ENCODE measurements at places on chromosomes 16 and 17.

GRCh38 chr16:79988089-79988488 lies 387.6 kb upstream of the MAF start:
- no peak for DNase-seq

DNA sequence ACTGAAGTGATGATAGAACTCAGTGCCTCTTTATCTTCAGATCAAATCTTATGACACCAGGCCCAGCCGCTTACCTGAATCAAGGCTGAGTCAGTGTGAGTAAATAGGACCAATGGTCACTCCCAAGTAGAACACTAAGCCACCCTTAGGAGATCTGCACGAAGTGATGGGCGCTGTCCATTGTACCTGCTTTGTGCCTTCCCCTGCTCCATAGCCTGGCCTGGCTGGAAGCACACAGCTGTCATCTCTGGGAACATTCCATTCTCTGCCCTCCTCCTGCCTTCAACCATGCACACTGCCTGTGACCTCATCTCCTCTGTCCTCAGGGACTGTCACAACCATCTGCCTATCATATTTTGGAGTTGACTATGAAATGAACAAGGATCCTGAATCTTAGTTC lies 279.5 kb upstream of the ASIC2 start:
- DNase-seq: no peak

GRCh38 chr17:40295488-40296436 lies 8.1 kb downstream of the CDC6 start:
- no peak for DNase-seq

DNA sequence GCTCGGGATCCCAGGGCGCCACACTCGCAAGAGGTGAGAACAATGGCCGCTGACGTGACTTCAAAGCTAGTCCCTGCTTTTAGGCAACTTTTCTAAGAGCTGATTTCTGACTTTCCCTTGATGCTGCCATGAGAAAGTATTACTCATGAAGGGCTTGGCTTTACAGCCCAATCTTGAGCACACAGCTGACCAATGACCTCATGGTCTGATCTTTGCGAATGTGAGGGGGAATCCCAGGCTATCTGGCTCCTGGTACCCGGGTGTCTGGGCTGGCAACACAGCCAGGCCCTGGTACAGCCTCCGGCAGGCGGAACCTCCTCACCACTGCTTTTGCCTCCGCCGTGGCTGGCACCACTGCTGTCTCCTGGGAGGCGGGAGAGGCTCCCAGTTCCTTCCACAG lies 17.5 kb downstream of the NDUFAF8 start:
- no peak for DNase-seq

DNA sequence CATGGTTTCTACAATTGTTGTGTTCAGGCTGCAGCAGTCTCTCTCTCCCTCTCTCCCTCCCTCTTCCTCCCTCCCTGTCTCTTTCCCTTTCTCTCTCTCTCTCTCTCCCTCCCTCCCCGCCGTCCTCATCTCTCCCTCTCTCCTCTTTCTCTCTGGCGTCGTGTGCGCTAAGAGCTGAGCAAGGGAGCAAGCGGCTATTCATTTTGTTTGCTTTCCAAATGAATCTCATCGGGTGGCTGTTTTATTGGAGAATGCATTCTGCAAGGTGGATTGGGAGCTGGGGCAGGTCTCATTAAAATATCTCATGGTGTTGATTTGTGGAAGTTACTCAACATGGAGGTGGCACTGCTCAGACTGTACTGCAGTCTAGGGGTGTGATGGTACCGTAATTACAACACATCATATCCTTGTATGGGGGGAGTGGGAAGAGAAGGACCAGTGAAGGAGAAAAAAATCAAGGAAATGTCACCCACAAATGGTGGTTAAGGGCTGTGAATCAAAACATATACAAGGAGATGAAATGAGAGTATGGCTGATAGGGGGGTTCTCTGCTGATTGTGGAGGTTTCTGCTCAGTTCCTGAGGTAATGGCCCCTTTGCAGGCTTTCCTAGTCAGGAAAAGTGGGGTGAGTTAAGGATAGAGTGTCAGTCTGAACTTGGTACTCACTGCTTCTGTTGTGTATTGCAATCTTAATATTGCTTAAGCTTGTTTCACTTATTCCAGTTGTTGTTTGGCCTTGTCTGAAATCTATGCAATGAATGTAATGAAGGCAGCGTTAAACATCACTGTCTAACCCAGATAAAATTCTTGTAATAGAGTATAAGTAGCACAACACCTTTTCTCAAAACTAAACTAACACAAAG lies 2.7 kb downstream of the MSL1 start:
- no peak for DNase-seq

DNA sequence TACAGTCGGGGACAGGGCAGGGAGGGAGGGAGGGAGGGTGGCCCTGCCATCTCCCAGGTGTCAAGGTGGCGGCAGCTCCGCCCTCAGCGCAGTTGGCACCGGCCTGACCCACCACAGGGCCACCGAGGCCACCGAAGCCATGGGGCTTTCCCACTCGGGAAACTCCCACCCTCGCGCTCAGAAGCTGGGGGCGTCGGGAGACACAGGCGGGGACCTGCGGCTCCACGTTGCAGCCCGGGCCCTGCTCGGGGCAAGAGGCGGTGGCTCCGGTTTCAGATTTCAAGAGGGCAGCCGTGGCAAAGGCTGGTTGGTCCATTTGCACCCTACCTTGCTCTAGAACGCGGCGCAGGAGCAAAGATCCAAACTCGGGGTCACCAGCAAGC lies 544 bp downstream of the CYB561 start:
- peak; percentile 19 for DNase-seq

- DNase-seq: no peak
These were observed 3.7 kb upstream of the DNAI2 start for GRCh38 chr17:74270333-74270732.

DNA sequence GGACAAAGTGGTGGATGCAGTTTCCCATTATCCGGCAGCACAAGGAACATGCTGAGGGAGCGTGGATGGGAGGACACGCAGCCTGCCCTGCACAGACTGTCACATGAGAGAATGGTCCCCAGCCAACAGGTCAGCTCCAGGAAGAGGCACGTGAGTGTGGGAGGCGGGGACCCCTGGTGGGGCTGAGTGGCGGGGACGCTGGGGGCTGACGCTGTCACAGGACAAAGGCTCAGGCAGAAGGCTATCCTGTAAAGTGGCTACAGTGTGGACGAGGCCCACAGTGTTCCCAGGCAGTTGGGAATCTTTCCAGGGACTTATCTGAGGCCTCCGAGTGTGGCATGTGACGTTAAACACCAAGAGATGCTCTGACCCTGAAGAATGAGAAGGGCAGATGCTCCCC lies 30.4 kb downstream of the MBTPS1 start:
- DNase-seq: no peak

Measured in activated naive CD4-positive, alpha-beta T cell (primary cell).